ENCODE measurements at places on chromosomes 3 and 15.

DNA sequence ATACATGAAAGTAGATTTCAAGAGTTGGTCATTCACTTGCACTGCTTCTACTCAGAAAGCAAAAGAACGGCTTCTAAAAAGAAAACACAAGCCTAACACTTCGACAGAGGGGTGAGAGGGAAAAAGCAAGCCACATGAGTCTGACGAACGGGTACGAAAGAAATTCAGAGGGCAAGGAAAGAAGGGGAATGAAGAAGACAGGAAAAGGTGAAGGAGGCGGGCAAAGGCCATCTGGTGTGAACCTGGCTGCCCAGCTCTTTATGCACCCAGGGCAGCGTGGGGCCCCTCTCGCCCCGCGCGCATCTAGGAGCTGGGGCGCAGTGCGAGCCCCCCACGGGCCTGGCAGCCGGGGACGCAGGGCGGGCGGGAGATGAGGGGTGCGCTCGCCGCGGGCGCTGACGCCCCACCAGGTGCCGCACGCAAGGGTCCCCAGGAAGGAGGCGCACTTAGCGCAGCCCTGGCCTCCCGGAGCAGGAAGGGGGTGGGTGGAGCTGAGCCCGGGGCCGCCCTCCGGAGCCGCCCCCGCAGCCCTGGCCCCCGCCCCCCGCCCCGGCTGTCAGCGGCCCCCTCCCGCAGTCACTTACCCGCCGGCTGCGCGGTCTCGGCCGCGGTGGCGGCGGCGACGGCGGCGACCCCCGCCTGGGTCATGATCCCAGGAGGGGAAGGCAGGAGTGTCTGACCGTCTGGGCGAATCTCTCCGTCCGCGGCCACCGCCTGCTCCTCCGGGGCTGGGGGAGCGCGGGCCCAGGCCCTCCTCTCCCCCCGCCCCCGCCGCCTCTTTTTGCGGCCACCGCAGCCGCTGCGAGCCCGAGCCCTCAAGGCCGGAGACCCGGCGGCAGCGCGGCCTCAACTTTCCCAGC, at the start of gene USF3:
Gene USF3, minus strand, starts transcription at position 857 of the 860 bp plus-strand sequence. CDS start 21,764 bp downstream, outside the sequence.
- DNase-seq: peak; percentile 75

DNA sequence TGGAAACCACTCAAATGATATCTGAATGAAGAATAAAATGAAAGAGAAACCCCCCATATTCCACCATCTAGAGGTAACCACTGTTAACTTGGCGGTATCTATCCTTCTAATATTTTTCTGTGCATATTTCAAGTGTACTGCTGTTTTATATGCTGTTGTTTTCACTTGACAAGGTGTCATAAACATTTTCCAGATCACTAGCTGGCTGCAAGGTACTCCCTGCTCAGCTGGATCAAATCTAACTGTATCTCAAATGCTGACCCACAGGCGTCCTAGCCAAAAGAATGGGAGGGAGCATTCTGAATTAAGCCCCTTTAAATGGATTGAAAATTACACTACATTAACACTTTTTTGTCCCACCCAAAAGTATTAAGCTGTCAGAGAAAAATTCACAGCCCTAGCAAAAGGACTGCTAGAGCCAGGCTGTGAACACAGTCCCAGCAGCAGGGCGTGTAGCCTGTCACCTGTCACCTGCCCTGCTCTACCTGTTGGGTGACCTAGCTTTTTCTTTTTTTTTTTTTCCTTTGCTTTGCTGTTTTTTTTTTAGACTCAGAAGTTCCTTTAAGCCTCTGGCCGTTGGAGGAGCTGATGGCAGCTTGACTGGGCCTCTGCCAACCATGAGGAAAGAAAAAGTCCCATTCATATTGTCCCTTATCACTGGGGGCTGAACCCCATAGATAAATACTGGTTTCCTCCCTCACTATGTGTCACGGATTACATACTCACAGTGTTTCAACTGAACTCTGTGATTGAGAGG, 93.7 kb upstream of the TSC22D2 start:
- no peak for DNase-seq

- DNase-seq: no peak
These were observed 30.8 kb upstream of the SLC41A3 start for GRCh38 chr3:126114443-126115386.

DNA sequence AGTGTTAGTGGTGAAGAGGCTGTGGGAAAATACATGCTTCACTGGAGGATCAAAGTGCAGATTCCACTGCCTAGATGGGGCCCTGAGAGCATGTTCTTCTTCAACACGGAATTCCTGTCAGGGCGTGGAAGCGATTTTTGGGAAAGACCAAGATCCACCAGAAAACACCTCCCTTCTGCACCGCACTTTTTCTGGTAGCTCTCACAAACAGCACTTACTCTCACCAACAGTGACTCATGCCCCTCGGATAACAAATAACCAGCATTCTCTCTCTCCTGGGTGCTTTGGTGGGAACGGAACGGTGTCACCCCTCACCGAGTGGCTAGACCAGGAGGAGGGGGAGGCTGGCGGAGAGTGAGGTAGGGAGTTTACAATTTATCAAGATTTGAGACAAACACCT, 40.1 kb downstream of the ADAMTSL3 start:
- DNase-seq: no peak

GRCh38 chr3:183816681-183817510, 8.5 kb downstream of the MAP6D1 start:
- no peak for DNase-seq

DNA sequence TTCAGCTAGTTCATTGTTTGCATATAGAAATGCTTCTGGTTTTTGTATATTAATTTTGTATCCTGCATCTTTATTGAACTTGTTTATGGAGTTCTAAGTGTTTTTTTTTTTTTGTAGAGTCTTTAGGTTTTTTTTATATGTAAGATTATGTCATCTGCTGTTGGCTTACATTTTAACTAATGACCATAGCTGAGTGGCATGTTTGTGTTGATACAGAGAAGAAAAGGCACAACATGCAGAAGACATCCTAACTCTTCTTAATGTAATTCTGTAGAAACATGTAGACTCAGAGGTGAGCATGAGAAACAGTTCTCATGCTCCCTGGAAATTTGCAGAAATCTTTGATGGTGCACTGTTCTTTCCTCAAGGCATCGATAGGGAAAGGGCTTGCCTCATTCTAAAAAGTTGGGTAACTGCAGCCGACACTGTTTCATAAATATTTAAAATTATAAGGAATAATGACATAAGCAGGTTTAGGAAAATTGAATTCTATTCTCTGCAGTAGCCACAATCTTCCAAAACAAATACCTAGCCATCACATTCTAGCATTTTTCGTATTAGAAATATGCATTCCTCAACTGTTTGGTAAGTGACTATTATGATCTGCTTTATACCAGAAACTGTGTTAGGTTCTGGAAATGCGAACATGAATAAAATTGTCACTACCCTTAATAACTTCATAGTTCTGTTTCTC, 499.6 kb upstream of the KCNMB2 start:
- DNase-seq: no peak

DNA sequence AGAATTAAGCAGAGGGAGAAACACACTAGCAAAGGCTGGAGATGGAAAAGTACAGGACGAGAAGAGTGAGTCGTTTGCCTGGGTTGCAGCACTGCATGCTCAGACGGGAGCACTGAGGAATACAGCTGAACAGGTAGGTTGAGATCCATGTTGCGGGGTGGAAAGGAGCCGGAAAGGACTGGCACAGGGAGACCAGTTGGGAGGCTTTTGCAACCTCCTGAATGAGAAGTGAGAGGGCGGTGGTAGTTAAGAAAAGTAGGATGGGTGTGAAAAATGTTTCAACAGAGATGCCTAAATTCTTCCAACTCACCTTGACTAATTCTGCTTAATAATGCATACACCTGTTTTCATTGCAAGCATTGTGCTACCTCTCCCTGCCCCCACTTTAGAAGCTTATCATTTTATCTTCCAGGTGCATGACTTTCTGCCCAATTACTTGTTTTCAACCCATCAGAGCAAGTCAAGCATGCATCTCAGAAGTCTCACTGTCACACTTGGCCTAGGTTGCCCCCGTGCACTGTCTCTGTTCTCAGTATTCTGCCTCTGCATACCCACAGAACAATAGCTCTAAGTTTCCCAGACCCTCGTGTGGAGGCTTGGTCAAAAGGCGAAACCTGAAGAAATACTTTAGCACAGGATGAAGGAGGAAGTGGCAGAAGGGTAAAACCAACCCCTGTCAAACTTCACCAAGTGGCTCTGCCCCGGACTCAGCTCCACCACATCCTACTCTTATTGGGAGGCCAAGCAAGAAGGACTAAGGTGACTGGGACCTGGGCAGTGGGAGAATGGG, 199.3 kb upstream of the BCL6 start:
- DNase-seq: no peak

- DNase-seq: no peak
These were observed 3.4 kb upstream of the OGG1 start for GRCh38 chr3:9746330-9746729.

DNA sequence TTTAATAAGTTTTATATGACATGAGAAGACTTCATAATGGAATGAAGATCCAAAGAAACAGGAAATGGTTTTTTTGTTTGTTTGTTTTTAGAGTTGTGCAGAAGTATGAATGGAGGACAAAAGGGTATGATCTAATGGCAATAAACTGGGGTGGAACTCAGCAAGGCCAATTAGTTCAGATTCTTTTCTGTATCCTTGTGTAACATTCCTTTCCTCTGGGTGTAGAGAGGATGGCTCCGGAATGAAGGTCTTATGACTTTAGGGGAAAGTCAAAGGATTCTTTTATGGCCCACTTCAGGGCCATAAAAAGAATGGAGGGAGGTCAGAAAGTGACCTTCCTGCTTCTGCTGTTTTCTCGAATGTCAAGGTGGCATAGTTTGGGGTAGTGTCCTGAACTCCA, 152.6 kb downstream of the DPH6 start:
- no peak for DNase-seq

- DNase-seq: peak; percentile 86
These were observed 1.1 kb downstream of the TFG start for GRCh38 chr3:100710261-100710968.

DNA sequence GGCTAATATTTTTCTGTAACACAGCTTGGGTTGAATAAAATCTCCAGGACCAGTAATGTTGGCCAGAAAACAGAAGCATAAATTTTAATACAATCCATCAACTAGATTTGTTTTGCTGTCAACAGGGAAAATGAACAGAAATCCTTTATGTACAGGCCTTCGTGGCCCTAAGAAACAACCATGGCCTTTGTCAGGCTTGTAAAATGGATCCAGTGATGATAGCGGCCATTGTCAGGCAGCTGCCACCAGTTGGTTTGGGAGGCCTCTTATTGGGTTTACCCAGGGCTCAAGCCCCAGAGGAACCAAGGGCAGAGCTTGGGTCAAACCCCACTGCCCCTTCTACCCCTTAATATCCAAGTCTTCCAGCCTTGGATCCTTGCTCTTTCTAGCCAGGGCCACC, 5.6 kb upstream of the FYCO1 start:
- DNase-seq: no peak

GRCh38 chr15:40134885-40135284, 26.0 kb upstream of the BUB1B start:
- DNase-seq: no peak

- DNase-seq: no peak
These were observed 78.7 kb upstream of the TTBK2 start for GRCh38 chr15:42999201-42999779.

DNA sequence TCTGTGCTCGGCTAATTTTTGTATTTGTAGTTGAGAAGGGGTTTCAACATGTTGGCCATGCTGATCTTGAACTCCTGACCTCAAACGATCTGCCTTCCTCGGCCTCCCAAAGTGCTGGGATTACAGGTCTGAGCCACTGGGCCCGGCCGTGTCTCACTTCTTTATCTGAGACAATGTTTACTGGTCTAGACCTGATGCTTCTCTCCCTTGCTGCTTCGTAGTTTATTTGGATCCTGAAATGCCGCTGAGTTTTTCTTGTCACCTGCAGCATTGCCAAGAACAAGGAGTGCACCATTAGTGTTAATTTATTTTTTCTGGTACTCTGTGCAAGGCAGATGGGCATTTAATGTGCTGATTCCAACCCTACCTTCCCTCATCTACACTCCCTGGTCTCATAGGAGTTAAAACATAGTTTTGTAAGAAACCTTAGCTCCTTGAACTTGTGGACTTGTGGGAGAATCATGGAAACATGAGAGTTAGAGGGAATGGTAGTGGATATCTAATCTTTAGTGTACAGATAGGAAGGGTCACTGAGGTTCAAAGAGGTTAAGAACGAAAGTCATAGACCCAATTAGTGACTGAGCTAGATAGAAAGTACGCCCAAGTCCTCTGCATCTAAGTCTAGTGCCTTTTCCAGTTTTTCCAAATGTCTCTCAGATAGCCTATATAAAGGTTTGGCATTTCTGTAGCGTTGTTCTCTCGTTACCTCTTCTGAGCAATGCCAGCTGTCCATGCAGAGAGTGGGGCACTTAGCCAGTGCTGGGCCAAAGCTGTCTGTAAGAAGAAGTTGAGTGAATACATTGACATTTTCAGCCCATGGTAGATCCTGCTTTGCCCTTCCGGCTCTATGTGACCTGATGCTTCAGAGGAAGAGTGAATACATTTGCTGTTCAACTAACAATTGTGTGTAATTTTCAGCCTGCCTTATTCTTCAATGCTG, 244.1 kb downstream of the LPP start:
- no peak for DNase-seq

- no peak for DNase-seq
These were observed 28.1 kb upstream of the KLHL6 start for GRCh38 chr3:183583331-183584245.

- peak; percentile 58 for DNase-seq
These were observed 574 bp downstream of the NGRN start for GRCh38 chr15:90266061-90266431.

DNA sequence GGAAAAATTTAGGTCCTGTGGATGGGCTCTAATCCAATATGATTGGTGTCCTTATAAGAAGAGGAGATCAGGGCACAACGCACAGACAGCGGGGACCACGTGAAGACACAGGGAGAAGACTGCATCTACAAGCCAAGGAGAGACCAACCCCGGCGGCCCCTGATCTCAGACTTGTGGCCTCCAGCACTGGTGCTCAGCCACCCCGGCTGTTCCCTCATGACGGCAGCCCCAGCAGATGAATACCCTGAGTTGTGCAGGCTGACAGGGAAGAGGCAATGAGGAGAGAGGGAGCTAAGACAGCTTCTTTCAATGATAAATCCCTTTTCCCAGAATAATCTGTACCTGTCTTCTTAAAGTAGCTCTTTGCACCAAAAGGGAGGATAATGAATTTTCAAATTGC, 33.3 kb upstream of the CGNL1 start:
- DNase-seq: no peak

- no peak for DNase-seq
These were observed 140.4 kb upstream of the CCDC54 start for GRCh38 chr3:107236655-107237337.

DNA sequence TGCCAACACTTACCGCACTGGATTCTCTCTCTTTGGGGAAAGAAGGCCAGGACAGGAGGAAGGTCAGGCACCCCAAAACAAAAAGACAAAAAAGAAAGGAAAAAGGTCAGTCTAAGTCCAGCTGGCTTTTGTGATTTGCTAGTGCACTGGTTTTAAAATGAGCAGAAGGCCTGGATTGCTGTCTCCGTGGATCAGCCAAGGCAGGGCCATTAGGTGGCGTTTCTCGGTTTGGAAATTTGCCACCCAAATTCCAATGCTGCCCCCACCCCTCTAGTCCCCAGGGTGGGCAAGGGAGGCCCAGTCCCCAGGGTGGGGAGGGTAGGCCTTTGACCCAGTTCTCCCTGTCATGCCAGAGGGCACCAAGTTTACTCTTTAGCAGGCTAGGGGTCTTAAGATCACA, 33.3 kb downstream of the TLE3 start:
- DNase-seq: no peak
